Adipose tissue (tissue), 3 donors: ENCODE measurements at places on chromosomes 1 and 21. TPM values are rescaled to one million over a fixed set of nuclear protein-coding genes. Genes with fewer than 3 reads are reported as not detected.

Gene TUFT1
- polyA plus RNA-seq, result 4.2 TPM

Gene AKR7A2
- 38.4 TPM for polyA plus RNA-seq

Gene ALG14
- polyA plus RNA-seq, result 2.7 TPM

Gene AIM2
- 0.13 TPM for polyA plus RNA-seq

Gene SDE2
- polyA plus RNA-seq, result 13.0 TPM

Gene LCE1B
- not detected for polyA plus RNA-seq

Gene PRAMEF9
- not detected for polyA plus RNA-seq

Gene DIO1
- not detected for polyA plus RNA-seq

Gene MX2
- 2.4 TPM for polyA plus RNA-seq
